ENCODE measurements at places on chromosomes 5 and 9.

DNA sequence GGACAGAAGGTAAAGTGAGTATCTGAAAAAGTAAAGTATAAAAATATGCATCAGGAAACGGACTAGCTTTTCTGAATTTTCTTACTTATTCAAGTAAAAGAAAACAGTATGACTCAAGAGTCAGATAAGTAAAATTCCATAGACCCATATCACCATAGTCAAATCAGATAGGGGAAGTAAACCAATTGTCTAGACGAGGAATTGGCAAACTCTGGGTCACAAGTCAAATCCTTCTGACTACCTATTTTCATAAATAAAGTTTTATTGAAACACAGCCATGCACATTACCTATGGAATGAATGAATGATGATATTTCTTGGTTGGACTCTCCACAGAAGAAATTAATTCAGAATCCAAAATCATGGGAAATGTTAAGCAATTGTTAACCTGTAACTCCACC lies 59.1 kb upstream of the TMC1 start:
- no peak for DNase-seq

- no peak for DNase-seq
Observed at GRCh38 chr5:134255418-134256150, 29.7 kb upstream of the PPP2CA start.

GRCh38 chr9:99274016-99274415 lies 51.9 kb downstream of the SEC61B start:
- DNase-seq: no peak

GRCh38 chr9:131503626-131504465 lies 1.1 kb downstream of the POMT1 start:
- DNase-seq: no peak

DNA sequence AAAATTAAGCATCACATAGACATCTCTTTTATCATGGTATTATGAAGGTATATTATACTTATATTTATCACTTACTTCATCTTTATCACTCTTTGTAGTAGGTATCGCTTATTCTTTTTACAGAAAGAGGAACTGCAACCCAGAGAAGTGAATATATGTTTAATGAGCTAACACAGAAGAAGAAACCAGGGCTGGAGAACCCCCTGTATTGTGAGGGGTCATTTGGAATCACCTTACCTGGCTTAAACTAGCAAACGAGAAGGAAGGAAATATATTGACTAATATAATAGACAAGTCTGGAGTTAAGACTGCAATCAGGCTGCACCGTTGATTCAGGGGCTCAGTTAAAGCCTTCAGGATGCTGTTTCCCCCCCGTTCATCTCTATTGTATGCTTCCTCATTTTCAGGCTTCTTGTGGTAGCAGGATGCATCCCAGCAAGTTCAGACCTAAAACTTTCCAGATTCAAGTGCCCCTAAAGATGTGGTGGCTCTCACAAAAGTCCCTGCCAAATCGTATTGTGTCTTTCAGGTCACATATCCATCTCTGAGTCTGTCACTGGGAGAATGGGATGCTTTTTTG lies 146.4 kb downstream of the GCNT1 start:
- no peak for DNase-seq

DNA sequence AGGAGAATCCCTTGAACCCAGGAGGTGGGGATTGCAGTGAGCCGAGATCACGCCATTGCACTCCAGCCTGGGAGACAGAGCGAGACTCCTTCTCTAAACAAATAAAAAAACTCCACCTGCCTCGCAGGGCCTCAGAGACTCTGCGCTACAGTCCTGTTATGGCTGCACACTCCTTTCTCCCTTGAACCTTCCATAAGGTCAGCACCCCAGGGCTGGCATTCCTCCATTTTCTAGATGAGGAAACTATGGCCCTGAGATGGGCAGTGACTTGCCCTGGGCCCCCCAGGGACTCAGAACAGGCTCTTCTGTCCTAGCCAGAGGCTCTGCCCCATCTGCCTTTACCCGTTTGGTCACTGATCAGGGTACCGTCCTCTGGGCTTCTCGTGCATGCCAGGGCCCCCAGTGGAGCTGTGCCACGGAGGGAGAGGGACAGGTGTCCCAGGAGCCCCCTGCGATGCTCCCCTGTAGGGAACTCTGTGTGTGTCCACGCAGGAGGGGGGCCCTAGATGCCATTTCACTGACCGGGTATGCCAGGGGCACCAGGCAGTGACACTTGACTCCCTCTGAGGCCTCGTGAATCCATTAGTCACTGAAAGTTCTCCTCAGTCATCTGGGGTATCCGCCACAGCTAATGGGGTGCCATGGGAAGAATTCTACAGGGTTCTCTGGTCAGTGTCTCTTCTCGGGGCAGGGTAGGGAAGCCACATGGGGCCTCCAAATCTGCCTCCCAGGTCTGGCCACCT lies 16.2 kb downstream of the RALGDS start:
- DNase-seq: no peak

DNA sequence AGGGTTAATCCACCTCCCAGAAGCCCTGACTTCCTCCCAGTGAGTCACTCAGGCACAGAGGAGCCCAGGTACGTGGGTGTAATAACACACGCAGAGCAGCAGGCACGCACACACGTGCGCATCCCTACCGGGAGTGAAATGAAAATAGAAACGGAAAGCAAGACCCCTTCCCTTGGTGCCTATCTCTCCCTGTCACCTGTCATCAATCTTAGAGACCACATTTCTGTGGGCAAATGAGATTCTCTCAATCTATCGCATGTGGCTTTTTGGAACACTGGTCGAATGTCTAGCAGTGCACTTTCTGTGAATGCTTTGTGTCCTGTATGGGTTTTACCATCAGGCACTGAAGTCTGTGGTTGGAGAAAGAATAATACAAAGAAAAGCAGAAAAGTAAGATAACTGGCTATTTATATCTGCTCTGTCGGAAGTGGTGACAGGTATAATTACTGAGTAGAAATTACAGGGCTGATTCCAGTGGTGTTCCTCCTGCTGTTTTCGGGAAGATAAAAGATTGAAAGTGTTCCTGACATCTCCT lies 137.7 kb upstream of the GRIA1 start:
- no peak for DNase-seq

DNA sequence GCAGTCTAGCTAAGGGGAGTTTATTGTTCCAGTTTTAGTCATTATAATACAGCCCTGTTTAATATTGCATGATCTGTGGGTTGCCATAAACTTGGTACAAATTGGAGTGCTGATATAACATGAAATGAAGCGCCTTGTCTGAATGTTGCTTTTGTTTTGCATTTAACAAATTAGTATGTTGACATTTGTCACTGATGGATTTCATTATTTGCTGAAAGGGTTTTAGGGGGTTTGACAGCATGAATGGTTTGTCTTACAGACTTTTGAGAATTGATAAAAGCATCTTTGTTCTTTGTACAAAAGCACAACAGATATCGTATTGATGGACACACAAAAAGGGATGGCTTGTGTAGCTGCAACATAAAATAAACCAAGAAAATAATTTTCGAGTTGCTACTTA lies 178.3 kb downstream of the AOPEP start:
- no peak for DNase-seq

GRCh38 chr5:65229841-65230240 lies 251.9 kb downstream of the ADAMTS6 start:
- DNase-seq: no peak

DNA sequence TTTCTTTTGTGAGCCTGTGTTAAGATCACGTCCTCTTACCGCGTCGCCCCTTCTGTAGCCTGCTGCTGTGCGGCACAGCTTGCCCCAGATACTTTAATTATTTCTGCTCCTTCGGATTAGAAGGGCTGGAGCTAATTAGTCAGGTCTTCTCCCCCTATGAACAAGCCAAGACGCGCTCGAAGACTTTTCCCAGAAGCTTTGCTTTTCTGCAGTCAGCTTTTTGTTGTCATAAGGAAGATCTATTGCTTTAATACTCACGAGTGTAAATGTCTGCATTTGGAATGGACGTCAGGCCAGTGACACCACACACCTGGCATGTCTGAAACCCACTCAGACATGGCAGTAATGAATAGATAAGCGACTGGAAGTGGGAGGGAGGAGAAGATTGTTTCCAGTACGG lies 37.0 kb downstream of the PRUNE2 start:
- no peak for DNase-seq

DNA sequence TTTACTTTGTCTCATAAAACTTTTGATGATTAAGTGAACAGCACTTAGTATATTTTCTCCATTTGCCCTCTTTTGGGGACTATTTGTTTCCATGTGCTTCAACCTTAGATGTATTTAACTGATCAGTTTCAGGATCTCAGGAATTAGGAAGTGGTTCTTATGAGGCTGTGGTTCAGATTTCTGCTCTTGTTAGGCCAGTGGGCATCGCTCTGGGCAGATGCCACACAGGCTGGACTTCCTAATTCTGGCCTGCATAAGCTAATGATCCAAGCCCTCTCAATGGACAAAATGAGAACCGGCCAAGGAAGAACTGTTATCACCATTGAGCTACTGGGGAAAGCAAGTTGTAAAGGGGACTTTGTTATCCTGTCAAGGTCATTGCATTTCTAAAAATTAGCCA lies 6.9 kb downstream of the ARHGAP26 start:
- DNase-seq: no peak

- no peak for DNase-seq
Observed at GRCh38 chr9:124392871-124393460, 22.3 kb downstream of the PSMB7 start.

DNA sequence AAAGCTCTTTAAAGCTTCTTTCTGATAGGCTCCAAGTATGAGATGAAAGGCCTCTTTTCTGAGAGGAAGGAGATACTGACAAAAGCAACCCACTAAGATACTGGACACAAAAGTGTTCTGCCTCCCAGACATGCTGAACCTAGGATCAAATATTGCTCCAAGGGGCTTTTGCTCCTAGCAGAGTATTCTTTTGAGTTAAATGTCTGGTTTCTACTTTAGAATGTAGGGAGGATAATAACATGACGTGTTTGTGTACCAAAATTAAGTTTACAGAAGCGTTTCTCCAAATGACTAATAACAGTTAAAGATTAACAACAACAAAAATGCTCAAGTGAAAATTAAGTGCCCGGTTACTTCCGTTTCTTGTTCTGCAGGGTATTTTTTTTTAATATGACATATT lies 2293.3 kb upstream of the C9orf72 start:
- DNase-seq: no peak

DNA sequence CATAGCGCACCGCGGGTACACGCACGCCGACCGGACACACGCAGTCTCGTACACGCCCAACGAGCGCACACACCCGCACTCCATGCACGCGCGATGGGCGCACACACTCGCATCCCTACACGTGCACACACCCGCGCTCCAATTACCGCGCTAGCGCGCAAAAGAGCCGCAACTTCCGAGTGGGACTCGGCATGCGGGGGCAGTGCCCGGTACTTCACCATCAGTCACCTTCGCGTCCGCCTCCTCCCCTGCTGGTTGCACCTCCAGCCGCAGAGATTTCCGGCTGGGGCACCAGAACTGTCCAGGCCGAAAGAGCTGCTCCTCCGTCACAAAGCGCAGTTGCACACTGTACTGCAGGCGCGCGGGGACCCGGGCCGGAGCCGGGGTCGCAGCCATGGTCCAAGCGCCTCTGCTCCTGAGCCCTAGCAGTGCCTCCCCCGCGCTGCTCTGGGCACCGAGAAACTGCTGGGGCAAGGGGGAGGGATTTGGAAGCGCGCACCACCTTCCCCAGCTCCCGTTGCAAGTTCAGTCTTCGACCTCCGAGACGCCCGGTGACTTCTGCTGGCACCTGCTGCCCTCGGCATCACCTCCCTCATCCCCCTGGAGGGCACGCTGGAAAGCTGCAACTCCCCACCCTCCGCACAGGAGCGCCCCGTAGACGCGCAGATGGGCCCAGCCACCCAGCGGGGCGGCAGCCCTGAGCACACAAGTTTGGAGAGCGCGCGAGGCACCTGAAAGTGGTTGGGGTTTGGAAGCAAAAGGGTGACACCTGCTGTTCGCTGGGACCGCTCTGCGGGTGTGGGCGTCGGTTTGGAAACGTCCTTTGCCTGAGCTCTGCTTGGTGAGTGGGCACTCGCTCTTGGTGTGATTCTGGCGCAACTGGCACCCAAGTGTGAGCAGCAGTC lies 337.4 kb upstream of the PUM3 start:
- DNase-seq: no peak

DNA sequence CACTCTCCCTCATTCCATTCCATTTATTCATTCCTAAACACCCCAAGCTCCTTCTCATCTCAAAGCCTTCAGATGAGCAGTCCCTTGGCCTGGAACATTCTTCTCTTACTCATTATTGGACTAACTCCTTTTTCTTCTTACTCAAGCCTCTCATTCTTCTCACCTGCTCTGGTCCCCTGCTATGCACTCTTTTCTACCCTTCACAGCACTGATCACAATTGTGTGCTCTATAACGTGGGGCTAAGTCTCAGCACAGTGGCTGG lies 212.4 kb downstream of the MAPKAP1 start:
- no peak for DNase-seq

DNA sequence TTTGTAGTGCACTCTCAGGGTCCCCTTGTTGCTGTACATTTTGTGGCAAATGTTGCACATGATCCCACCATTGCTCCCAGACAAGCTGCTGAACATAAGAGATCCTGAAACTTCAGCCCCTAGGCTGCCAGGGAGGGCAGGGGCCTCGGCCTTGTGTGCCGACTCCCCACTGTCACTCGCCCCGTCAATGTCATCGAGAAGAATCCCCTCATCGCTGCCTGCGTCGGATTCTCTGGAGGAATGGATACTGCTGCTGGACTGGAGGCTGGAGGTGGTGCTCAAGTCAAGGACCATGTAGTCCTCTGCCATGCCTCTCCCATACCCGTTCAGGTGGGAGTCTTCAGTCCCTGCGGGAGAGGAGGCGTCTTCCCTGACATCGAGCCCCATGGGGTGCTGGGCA lies 451.3 kb downstream of the BNC2 start:
- no peak for DNase-seq

- no peak for DNase-seq
Observed at GRCh38 chr9:120386390-120387131, 193.4 kb downstream of the CDK5RAP2 start.

DNA sequence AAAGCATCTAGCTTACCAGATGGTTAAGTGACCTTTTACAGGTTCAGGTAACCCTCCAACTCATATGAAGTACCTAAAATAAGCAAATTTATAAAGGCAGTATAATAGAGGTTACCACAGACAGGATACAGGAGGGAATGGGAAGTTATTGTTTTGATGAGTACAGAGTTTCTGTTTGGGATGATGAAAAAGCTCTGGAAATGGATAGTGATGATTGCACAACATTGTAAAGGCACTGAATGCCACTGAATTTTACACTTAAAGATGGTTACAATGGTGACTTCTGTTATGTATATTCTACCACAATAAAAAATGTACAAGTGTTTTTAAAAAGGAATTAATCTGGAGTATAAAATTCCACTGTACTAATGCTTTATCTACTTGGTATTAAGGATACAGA lies 75.0 kb upstream of the NIPBL start:
- no peak for DNase-seq

DNA sequence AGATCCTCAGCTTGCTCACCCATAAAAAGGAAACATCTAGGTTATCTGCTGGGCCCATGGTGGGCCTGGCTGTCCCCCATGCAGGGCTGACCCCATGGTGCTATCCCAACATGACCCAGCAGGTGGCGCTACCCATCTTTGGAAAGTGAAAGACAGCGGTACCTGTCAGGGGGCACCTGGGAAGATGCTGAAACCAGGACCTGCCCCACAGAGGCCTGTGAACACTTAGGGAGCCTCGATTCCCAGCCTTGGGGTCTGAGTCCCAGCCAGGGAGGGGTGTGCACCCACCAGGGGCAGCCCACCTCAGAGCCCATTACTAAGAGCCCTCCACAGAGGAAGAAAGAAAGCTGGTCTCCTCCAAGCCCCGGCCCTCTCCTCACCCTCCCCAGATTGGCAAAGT lies 46.6 kb upstream of the IPPK start:
- no peak for DNase-seq

Measured in esophagus squamous epithelium (tissue), 5 donors.